Brain microvascular endothelial cell (primary cell): ENCODE measurements at places on chromosomes 2 and 18.

DNA sequence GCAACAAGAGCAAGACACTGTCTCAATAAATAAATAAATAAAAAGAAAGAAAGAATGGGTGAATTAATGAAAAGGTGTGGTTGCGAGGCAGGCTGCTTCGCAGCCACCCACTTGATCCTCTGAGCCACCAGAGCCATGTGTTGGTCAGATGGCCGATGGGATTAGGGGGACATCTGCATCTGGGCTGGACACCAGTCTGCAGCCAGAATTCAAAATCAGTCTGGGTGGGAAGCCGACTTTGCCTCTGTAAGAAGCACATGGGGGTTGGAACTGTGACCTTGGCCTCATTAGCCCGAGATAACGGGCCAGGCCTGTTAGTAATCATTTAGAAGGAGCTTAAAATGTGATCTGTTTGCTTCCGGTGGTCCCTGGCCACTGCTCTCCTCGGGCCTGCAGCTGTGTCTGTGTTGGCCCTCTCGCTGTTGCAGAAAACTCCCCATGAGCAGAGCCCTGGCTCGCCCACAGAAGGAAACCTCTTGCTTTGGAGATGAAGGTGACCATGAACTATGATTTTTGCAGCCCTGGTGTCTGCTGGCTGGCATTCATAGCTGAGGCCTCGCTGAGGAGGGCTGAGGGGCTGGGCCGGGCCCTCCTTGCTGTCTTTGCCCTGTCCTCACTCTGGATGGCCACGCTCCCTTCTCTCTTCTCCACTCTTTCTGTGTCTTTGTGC, 94.4 kb downstream of the DYSF start:
- no peak for DNase-seq

DNA sequence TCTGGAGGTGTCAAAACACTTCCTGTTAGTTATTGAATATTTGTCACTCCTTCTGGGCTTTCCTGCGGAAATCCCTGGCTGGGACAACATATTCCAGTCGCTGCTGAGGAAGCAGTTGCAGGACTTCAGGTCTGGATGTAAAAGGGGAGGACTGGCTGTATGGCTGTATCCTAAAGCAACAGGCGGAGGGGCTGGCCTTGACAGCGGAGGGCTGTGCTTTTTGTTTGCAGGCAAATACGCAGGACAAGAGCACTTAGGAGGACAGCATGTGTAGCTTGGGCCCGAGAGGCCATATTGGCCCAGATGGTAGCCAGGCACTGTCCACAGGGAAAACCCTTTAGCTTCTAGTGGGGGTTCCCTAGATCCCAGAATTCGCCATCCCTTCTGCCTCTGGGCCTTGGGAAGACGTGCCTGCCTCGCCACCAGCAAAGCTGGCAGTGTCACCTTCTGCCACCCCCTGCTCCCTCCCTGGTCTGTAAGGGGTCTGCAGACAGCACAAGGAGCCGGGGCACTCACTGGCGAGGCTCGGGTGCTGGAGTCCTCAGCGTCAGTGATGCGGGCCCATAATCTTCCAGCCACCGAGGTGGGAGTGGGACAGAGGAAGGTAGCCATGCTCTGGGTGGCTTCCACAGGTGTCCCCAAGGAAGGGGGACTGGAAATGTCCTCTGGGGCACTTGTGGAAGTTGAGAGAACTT, 6.7 kb downstream of the NPPC start:
- no peak for DNase-seq

DNA sequence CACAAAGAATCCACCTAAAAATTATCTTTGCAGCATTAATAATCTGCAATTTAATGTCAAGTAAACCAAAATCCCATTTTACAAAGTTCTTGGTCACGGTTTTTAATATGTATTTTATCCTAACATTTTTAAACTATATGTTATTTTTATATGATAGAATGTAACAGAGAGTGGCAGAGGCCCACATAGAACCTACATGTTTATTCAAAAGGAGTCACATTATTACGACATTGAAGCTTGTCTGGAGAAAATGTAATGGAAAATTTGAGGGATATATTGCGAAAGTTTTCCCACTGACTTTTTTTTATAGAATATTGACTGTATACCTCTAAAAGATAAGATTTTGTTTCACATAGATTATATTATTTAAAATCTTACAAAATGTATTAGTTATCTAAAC, 89.7 kb upstream of the COL3A1 start:
- DNase-seq, result no peak

GRCh38 chr2:105977807-105978206, 216.3 kb downstream of the UXS1 start:
- DNase-seq, result no peak

DNA sequence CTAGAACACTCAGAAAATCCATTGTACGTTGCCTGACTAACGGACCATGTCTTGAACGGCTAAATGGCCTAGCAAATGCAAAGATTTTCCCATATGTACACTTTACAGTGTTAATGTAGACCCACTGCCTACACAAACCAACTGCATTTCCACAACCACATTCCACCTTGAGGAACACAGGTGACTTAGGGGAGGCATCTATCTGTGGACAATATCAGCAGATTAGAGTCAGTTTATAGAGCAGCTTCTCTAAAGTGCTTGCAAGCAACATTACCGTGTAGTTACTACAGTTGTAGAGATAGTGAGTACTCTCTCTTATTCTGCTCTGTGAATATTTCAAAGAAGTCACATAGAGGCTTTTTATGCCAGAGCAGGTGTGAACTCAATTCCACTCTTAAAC, 139.6 kb downstream of the TCF4 start:
- DNase-seq, result no peak

GRCh38 chr2:21332993-21333625, 209.3 kb downstream of the TDRD15 start:
- DNase-seq, result no peak

DNA sequence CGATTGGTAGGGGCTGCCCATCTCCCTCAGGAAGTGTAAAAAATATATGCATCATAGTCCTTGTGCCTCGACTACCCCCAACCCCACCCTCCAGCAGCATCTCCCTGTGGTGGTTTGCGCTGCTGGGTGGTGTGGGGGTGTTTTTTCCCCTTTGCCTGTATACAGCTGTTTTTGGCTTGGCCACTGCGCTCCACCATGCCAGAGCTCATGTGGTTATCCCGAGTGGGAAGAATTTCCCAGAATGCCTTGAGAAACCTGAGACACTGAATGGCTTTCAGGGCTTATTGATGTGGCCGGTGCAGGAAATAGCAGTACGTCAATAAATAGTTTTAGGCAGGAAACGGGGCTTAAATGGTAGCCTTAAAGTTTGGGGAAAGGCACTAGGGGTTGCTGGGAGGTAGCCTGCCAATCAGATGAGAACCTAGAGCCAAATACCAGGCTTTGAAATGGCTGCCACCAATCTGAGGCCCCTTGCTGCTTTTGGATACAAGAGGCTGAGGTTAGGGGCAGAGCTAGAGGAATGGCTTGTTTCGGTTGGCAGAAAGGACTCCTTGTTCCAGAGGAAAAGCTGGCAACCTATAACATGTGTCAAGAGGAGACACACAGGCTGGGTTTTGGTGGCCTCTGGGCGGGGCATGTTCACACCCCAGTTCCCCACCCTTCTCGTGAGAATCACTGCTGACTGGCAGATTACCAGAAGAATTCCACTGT, 144.1 kb downstream of the SMAD7 start:
- DNase-seq, result no peak

DNA sequence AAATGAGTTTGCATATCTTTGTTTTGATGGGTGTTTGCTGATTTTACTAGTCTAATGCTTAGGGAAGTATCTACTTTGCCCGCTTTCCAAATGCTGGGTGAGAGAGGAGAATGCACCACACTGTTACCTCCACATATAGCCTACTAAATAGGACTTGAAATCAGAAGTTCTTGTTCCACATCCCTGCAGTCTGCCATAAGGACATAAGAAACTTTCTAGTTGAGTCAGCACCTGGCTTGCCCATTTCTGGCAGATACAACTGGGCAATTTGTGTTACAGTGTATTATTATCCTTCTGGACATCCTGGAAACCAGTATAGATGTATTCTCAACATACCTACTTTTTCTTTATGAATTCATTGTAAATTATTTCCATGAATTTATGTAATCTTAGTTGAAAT, 29.5 kb downstream of the ANXA4 start:
- DNase-seq, result no peak

DNA sequence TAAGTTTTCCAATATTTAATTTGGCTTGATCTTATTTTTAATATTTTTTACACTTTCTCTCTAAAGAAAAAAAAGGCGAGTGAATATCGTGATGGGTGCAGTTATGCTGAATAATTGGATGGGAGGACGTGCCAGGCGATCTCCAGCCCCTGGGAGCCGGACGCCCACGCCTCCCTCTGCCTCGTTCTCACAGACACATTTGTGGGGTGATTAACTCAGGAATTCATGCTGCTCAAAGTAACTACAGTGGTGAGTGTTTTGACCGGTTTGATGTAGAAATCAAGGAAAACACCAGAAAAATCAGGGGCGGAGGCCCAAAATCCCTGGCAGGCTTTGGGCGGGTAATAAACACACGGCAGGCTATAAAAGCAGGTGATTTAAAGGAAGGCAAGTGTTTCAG, 736.8 kb upstream of the SALL3 start:
- DNase-seq, result no peak

DNA sequence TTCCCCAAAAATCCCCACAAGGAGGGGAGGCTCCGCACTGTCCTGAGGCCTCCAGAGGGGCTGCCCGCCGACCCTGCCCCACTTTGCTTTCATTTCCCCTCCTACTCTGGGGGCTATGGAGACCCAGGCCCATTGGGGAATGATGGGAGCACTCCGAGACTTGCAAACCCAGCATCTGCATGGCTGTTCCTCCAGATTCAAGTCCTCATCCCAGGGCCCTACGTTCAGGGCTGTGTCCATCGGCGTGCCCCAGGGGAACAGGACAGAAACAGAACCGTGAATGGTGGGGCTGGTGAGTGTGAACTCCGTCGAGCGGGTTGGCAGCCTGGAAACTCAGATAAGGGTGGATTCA, 116.1 kb upstream of the HDAC4 start:
- no peak for DNase-seq

GRCh38 chr18:35497027-35497369, 762 bp downstream of the INO80C start:
- peak; percentile 49 for DNase-seq

GRCh38 chr2:173427887-173428668, 73.4 kb downstream of the CDCA7 start:
- DNase-seq, result peak; percentile 56

DNA sequence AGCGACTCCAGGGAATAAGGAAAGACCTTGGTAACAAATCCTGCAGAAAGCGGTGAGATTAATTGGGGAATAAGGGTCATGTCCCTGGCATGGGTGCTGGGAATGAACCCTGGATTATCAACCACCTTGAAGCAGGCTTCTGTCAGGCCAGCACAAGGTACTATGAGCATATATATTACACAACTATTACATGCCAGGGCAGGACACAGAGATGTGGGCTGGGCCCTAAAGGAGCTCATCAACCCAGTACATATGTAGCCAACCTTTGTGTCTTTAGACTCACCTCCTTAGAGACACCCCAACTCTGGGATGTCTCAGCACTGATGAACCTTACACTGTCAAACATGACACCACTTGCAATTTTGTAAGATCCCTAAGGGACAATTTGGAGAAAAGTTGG, 3.4 kb downstream of the SFXN5 start:
- no peak for DNase-seq

DNA sequence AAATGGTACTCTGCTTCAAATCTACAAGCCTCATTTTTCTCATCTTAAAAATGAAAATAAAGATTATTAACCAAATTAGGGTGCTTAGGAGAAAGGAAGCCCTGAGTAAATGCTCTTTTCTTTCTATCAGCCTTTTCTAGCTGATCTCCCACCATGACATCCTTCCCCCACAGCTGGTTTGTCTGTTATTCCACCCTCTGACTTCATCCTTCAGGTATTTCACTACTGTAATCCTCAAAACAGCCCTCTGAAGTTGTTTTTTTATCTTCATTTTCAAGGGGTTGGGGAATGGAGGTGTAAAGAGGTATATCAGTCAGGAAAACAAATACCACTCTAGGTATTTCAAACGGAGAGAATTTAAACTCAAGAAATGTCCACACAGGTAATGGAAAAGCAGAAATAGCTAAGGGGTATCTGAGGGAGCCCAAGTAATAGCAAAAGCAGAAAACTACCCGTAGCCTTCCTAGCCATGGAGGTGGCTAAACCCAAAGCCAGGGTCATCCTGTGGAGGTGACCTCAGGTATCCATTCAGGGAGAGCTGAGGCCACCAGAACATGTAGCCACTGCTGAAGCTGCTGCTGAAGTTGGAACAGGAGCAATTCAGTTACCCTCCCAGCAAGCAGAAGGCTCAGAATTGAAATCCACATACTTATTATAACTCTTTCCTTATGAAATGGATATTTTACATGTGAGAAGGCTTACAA, 990.9 kb upstream of the ACVR2A start:
- peak; percentile 36 for DNase-seq

- peak; percentile 18 for DNase-seq
Measured at GRCh38 chr2:182784777-182785176, 68.7 kb downstream of the DNAJC10 start.

DNA sequence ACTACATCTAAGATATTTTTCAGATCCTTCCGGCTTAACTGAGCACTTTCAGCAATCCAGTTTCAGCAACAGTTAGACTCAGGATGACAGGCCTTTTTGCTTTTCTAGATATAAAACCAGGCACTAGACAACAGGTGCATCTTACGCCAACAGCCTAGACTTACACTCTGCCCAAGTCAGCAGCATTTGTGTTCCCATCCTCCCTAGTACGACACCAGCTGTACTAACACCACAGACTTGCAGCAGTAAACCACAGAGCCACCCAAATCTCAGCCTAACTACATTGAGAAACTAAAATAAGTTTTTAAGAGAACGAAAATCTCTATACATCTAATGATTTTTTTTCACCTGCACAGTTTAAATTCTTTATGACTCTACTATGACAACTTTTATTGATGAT, 89.9 kb upstream of the DNMT3A start:
- DNase-seq, result no peak

DNA sequence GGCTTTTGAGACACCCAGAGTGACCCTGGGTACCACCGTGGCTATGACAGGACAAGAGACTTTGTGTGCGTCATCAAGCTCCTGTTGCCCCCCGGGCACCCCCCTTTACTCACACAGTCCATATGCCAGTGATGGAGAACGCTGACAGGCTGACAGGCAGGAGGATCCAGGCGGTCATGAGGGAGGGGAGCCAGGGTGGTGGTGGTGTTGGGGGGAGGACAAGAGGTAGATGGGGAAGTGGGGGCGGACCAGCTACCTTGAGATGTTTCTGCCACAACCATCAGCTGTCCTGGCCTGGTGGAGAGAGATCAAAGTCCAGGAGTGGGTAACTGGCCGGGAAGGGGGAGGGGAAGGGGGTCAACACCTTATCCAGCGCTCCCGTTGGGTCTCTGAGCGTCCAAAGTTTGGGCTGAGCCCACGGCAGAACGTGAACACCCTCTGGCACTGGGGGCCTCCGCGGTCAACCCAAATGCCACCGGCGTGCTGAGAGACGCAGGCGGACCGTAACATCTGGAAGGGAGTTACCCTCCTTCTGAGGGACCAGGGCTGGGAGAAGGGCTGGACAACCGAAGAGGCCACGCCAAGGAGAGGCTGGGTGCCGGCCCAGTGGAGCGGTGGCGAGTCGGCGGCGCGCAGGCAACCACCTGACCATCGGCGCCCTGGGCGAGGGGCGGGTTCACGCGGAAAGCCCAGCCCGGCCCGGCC, 575 bp downstream of the TMEM150A start:
- DNase-seq, result no peak
